ENCODE measurements at places on chromosomes 1 and 21.

- DNase-seq, result no peak
Measured at GRCh38 chr1:18760156-18760555, 99.3 kb downstream of the TAS1R2 start.

DNA sequence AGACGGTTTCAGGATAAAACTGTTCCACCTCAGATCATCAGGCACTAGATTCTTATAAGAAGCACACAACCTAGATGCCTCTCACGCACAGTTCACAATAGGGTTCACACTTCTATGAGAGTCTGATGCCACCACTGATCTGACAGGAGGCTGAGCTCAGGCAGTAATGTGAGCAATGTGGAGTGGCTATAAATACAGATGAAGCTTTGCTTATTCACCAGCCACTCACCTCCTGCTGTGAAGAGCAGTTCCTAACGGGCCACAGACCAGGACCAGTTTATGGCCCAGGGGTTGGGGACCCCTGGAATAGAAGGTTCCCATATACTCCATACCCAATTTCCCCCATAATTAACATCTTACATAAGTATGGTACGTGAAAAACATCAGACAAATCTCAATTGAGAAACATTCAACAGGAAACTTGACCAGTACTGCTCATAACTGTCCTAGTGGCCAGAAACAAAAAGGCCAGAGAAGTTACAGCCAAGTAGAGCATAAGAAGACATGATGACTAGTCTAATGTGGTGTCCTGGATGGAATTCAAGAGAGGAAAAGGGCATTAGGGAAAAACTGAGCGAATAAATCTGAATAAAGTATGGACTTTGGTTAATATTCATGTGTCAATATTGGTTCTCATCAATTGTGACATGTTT is 24.7 kb upstream of the IGSF5 start:
- no peak for DNase-seq

DNA sequence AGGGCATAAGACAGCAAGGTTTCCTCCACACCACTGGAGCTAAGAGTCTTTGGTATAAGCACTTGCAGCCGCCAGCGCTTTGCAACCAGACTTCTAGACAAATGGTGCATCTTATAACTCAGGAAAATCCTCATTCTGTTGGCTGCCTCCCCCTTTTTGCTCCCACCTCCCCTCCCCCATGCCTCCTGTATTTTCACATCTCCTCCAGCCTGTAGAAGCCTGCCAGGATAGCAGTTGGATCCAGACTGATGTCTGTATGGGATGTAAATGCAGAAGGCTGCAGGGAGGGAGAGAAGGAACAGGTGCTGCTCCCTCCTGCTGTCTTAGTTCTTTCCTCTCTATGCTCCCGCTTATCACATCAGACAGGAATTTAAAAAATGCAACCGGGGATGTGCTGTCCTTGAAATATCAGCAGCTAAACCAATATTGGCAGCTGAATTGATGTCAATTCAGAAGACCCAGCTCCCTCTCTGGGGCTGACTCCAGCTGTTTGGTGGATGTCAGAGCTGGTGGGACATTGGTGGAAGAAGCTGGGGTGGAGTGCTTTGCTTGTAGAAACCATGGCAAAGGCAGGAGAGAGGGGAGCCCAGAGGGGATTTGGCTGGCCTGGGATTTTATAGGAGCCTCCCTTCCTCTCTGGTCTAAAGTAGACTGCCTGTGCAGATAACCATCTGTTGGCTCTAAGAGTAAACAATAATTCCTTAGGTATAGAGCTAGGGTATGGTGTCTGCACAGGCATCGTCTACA is 53.5 kb downstream of the NFASC start:
- DNase-seq, result no peak

- no peak for DNase-seq
Measured at GRCh38 chr1:57137980-57138379, 172.2 kb upstream of the C8B start.

DNA sequence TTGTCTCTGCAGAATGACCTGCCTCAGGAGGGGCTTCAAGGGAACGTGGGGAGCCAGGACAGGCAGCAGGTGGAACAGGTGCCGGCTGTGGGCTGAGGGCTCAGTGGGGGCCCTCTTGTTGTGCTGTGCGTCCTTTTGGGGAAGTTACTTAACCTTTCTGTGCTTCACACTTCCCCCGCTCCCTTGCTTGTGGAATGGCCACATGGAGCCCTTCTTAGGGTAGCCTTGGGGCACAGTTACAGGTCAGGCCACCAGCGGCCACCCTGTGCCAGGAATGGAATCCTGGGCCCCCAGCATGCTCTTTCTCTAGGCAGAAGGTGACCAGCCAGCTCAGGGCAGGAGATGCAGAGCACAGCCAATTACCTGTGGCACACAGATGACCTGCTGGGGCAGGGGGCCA is 2.6 kb downstream of the IKBKE start:
- DNase-seq, result no peak

DNA sequence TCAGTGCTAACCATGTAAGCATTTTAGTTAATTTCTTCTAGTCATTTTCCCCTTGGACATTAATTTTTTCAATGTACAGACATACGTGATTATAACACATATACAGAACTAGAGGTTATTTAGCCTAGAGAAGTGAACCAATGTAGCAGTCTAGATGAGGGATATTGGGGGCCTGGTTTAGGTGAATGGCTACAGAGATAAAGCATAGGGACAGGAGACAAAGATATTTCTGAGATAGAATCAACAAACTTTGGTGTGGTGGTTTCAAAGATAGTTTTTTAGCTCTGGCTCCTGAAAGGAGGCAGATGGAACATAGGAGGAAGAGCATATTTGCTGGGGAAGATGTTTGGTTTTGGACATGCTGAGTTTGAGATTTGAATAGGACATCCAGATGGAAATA is 23.0 kb downstream of the RLF start:
- DNase-seq, result no peak

DNA sequence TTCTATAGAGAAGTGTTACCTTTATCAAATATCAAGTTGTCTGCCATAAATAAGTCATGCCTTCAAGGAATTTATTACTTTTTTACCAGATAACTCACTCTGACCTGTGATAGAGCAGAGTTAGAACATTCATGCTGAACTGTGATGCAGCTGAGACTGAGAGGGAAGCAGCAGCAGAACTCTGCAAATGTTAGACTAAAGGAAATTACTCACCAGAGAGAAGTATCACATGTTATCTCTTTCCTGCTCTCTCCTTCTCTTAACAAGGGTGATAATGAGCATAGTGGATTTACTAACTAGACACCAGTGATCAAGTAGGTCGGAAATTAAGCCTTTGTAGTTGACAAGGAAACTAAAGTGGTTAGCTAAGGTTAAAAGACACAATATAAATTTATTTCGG is 181.6 kb downstream of the RASAL2 start:
- no peak for DNase-seq

- no peak for DNase-seq
Measured at GRCh38 chr1:8384088-8384487, 66.2 kb downstream of the SLC45A1 start.

DNA sequence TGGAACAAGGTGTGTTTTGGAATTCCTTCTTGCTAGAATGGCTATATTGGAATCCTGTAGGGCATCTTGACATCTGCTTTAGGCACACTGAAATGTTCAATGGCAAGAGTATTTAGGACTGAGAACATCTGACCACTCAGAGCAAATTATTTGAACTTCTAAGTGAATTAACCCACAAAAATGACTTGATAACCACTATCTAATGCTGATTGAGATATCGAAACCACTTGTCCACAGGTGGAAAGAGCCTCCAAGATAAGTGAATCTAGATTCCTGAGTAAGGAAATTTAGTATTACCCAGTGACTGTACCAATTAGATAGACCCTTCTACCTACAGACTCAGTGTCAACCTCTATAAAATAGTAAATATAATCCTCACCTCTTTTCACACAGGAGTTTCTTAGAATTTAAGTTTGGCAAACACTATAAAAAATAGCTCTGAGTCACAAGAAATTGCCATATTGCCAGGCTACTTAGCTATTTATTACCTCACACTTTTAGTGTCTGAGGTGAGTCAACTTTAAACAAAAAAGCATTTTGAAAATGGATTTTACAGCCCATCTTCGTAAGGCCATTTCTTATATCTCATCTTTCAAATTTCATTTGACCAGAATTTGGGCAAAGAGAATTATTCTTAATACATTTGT is 421.8 kb downstream of the PTBP2 start:
- no peak for DNase-seq

- no peak for DNase-seq
Measured at GRCh38 chr1:212311836-212312497, 26.8 kb downstream of the PPP2R5A start.

GRCh38 chr1:156151093-156151688 is 2.2 kb upstream of the SEMA4A start:
- no peak for DNase-seq

DNA sequence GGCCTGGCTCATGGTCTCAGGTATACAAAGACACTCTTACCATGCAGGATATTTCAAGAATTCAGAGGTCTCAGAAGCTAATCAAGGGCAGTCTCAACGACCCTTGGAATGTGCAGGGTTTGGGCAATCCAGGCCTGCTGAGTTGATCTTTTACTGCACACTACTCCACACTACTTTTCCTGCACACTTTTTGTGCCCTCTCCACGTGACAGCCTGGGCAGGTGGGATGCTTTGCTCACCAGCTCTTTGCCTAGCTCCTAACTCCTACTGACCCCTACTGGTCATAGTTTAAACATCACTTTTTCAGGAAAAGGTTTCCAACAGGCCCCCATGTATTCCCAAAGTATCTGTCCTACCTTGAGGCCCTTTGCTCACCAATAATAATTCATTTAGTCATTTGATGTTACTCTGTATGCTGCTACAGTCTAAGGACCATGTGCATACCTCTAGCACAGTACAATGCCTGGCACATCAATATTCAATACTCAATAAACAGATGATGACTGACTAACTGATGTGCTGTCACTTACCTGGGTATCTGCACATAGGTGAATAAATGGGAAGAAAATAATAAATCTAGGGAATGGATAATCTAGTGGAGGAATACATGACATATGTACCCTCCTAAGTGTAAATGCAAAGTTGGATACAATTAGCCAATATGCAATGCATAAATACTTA is 9.6 kb downstream of the DUSP23 start:
- DNase-seq, result no peak

GRCh38 chr1:41723786-41724185 is 194.9 kb downstream of the HIVEP3 start:
- DNase-seq, result no peak

- no peak for DNase-seq
Measured at GRCh38 chr1:196535727-196536126, 72.5 kb downstream of the KCNT2 start.

- DNase-seq, result no peak
Measured at GRCh38 chr21:18369115-18369514, 34.5 kb downstream of the TMPRSS15 start.

DNA sequence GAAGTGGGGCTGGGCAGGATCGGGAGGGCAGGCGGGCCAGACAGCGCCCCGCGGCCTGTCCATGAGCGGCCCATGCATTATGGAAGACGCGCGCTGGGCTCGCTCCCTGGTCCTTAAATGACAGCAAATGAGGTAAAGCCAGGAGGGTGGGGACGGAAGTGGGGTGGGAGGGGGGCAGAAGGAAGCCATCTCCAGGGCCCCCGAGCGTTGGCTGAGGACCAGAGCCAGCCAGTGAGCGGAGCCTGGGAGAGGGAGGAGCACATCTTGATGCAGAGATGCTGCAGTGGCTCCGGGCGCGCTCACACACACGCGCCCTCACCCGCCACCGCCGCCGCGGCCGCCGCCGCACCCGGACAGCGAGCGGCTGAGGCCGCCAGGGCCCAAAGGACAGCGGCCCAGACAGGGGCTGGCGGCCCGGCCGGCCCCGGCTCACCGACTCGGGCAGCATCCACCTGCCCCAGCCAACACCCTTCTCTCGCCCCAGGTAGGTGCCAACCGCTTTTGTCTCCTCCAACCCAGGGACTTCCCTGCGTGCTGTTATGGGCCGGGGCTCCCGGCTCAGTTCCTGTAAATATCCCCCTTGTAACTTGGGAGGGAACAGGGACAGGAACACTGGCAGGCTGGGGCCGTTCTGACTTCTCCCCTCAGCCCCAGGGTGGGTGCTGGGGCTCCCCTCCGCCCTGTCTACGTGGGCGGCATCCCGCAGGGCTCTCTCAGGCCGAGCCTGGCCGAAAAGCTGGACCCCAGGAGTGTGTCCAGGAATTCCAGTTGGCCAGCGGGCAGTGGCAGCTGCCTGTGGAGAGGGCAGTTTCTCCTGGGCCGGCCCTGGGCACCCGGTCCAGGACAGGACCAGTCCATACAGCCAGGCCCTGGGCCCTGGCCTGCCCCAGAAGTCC is at the start of gene CNTN2:
Gene CNTN2 (plus strand): TSS at position 302 of the 896 bp plus-strand sequence. CDS start 9,974 bp downstream, outside the sequence.
- no peak for DNase-seq

DNA sequence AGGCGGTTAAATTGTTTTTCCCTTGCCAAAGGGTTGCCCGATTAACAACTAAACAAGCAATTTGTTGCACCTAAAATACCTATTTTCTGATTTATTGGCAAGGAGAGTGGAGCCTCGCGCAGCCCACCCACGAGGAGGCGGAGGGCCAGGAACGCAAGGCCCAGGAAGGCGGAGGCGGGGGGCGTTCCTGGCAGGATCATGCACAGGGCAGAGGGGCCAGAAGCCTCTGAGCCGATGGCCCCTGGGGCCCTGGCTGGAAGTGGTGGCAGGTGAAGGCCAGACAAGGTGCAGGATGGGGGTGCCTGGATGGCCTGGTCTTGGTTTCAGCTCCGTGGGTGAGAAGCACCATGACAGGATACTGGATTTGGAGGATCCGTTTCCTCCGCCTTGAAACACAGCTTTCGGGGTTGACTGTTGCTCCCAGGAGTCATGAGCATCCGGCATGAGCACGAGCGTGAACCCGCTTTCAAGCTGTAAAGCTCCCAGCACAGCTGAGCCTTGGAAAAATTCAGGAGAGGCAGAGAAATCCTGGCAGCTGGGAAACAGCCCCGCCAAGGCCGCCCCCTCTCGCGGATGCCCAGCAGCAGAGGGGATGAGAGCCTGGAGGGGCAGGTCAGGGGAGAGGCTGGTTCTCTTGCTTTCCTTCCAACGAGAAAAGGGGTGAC is 35.0 kb downstream of the AJAP1 start:
- no peak for DNase-seq

DNA sequence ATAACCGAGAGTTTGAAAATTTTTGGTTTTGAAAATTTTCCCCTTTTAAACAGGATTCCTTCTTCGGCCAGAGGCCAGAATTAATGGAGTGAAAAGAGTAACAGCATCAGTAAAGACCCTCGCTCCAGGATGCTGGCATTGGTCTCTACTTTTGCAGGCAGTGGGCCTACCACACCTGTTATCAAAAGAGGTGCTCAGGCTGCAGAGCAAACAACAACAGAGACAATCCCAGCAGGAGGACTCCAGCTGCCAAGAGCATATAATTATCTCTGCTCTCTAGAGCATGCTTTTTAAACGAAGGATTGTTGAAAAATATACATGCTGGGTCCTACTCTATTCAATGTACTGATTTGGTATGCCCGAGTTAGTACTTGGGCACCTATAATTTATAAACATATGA is 1048.5 kb downstream of the PLA2G4A start:
- DNase-seq, result no peak

DNA sequence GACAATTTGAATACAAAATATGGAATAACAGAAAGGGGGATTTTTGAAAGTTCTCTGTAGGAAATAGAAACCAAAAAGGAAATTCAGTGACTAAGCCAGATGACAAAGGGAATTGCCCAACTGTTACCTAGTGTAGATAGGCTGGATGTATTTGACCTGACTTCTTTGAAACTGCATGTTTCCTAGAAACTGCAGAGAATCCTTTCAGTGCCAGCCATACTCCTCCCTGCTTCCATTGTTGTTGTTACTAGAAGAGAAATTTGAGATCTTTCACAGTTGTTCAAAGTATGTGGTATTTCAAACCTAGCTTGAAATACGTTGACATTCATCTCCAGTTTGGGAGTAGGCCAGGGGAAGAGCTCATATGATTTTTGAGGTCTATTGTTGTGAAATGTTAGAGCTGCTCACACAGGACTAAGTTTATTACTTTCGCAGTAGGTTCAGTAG is 1.8 kb upstream of the GBP5 start:
- no peak for DNase-seq

GRCh38 chr1:164576291-164577271 is 17.6 kb downstream of the PBX1 start:
- DNase-seq, result no peak

All from activated T-helper 1 cell treated with anti-CD3 and anti-CD28 coated beads, Interleukin-2, amount 50 U/mL, for 16 hours (primary cell).